Iris pigment epithelial cell (primary cell): ENCODE measurements at places on chromosomes 3 and 15.

GRCh38 chr15:80936288-80937078, 53.1 kb downstream of the MESD start:
- DNase-seq = no peak

- no peak for DNase-seq
Observed at GRCh38 chr3:55584716-55585368, 97.7 kb upstream of the WNT5A start.

DNA sequence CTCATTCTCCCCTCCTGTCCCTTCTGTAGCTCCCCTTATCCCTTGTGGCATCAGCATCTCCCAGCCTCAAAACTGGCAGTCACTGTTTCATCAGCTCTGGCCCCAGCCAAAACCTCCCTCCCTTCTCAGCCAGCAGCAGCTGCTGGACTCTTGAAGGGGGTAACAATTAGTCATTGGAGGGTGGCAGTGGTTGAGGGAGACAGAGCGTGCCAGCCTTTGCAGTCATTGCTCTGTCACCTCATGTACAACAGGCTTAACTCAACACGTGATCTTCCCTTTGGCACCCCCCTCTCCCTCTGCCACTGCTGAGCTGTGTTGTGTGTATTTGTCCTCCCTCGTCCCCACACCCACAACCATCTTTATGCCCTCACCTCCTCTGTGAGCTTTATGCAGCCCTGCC, 28.2 kb downstream of the RBP2 start:
- no peak for DNase-seq

GRCh38 chr3:179416681-179417080, 34.6 kb downstream of the GNB4 start:
- DNase-seq = peak; percentile 44

GRCh38 chr15:33114374-33114717, 80.2 kb downstream of the FMN1 start:
- peak; percentile 43 for DNase-seq

DNA sequence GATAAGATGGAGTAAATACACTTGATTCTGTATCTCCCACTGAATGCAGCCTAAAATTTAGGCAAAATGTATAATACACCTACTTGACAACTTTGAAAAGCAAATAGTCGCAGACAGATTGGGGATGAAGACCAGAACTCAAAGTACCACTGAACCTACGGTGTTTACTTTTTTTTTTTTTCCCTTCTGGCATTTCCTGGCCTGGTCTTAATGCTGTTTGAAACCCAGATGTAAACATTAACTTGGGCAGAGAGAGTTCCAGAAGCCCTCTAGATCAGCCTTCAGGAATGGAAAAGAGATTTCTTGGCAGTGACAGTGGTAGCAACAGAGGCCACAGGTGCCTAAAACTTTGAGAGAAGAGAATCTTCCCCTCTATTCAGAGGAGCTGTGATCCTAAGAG, 27.8 kb downstream of the ALPK3 start:
- no peak for DNase-seq

DNA sequence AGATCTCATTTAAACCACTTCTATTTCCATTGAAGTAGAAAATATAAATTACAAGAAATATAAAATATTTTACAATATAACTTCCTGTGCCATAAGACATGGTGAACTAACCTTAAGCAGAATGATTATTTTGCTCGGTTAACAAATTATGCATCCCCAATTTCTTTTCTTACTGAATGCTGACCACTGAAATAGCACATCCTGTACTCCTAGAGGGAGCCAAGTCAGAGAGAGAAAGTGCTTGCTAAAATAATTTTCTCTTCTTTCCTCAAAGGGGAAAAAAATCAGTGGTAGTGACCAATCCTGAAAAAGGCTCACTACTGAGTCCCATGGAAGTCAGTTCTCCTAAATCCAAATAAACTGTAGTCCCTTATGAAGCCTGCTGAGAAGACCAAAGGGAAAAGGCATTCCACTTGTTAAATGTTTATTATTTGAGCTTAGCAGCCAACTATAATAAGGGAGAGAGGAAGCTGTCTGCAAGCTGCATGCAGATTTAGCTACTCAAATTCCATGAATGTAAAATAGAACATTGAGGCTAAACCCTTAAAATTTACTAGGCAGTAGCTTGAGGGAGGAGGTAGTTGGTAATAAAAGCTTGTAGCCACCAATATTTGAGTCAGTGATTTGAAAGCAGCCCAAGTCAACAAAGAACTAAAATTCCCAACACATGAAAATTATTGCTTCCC, 33.1 kb downstream of the CEP152 start:
- DNase-seq = no peak

- no peak for DNase-seq
Observed at GRCh38 chr3:109899925-109900324, 562.6 kb upstream of the DPPA4 start.

DNA sequence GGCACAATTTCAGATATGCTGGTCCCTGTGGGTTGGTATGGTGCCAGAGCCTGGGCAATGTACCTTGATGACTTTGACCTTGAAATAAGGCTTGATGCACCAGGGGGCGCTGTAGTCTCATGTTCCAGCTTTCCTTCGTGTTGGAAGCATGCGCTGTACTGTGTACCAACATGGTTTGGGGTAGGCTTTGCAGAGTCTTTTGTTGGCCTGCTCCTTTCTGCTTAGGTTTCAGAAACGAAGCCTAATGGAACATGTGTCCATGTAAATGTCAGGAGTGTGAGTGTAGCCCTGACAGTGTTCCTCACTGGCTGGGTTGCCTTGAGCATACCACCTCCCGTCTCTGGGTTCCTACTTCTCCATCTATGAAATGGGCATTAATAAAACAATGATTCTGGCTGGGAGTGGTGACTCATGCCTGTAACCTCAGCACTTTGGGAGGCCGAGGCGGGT, 3.6 kb upstream of the CCR4 start:
- peak; percentile 76 for DNase-seq

GRCh38 chr3:126307591-126308393, 49.4 kb downstream of the KLF15 start:
- DNase-seq = no peak

DNA sequence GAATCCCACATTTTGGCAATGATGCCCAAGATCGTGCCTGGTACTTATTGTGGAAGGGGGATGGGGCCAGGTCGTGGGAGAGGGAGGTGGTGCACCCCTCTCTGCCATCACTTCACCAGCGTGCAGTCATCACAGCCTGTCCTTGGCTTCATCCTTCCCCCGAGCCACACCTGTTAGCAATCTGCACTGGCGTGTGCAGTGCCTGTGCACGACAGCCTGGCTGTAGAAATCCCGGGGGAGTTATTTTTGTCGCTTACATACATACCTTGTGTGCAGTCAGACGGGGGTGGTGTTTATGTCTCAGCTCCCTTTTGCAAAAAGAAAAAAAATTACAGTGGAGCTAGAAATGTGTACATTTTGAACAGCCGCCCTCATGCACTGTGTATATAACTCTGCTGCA, 216.0 kb downstream of the TLE3 start:
- no peak for DNase-seq

- no peak for DNase-seq
Observed at GRCh38 chr3:64384561-64384960, 159.3 kb upstream of the PRICKLE2 start.

- DNase-seq = peak; percentile 80
Observed at GRCh38 chr3:139427283-139428060, 38.0 kb upstream of the COPB2 start.

DNA sequence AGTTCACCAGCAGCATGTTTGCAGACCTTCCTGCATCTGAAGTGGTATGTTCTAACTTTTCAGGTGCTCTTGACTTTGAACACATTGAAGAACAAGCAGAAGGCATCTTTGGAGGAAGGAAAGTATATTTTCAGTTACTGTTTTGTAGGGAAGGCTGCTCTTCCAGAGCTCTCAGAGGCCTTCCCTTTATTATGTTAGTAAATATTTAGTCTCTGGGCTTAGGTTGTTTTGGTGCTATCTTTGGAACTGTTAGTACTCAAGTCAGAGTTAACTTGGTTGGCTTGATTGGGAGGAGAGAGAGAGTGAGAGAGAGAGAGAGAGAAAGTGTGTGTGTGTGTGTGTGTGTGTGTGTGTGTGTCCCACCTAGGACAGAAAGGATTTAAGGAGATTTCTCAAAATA, 188.2 kb downstream of the ITPR1 start:
- DNase-seq = peak; percentile 12

- DNase-seq = no peak
Observed at GRCh38 chr3:59641169-59641899, 591.5 kb upstream of the CFAP20DC start.

DNA sequence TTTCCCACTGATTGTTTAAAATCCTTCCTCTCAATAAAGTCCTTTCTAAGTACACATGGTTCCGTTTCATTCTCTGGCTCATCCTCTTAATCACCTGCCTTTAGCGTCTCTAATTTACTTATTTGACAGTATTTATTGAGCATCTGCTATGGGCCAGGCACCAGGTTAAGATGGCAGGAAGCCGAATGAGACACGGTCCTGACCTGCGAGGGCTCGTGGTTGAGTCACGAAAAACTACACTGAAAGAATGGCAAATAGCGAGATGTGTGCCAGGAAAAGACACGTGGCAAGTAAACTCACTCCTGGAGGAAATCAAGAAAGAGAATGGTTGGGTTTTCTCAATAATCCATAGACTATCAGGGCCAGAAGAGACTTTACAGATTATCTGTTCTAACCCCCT, 60.9 kb downstream of the HES1 start:
- DNase-seq = no peak

- peak; percentile 59 for DNase-seq
Observed at GRCh38 chr3:183085634-183086390, 13.5 kb downstream of the MCCC1 start.

DNA sequence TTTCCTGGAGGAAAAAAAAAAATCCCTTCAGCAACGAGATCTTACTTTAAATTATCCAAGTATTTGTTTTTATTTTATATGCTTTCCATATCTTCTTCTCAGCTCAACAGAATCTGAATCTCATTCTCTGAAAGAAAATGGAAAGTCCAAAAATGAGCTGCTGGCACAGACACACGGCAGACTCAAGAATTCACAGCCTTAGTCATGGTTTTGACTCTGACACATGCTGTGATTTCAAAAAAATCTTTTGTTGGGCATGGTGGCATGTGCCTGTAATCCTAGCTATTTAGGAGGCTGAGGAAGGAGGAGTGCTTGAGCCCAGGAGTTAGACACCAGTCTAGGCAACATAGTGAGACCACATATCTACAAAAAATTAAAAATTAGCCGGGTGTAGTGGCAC, 565.0 kb downstream of the MAGI1 start:
- peak; percentile 30 for DNase-seq

DNA sequence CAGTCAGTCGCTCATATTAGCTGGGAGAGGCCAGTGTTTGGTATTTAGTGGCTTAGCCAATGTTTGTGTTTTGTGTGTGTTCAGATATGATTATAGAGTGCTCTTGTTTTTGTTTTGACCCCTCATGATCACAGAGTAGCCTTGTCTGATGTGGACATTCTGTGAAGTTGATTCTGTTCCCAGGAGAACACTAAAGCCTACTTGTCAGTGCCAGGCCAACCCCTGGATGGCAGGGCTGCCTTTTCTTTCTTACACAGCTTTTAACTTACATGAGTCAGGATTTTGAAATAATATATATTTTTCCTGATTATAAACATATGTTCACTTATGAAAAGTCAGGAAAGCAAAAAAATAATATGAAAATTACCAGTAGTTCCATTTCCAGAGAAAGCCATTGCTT, 11.9 kb downstream of the CFAP161 start:
- no peak for DNase-seq

DNA sequence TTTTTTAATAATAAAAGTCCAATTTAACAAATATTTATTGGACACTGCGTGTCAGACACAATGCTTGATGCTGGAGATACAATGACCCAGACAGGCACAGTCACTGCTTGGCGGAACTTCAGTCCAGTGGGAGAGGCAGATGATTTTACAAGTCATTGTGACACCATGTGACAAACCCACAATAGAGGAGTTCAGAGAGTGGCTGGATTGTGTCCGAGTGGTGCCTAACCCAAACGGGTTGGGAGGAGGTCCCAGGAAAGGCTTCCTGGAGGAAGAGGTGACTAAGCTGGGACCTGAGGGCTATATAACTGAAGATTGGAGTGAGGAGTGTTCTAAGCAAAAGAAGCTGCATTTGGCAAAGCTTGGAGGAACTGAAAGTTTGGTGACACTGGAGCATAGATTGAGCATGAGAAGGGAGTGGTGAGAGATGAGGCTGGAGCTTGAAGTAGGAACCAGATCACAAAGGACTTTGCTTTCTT, 41.4 kb downstream of the CRTC3 start:
- DNase-seq = no peak

DNA sequence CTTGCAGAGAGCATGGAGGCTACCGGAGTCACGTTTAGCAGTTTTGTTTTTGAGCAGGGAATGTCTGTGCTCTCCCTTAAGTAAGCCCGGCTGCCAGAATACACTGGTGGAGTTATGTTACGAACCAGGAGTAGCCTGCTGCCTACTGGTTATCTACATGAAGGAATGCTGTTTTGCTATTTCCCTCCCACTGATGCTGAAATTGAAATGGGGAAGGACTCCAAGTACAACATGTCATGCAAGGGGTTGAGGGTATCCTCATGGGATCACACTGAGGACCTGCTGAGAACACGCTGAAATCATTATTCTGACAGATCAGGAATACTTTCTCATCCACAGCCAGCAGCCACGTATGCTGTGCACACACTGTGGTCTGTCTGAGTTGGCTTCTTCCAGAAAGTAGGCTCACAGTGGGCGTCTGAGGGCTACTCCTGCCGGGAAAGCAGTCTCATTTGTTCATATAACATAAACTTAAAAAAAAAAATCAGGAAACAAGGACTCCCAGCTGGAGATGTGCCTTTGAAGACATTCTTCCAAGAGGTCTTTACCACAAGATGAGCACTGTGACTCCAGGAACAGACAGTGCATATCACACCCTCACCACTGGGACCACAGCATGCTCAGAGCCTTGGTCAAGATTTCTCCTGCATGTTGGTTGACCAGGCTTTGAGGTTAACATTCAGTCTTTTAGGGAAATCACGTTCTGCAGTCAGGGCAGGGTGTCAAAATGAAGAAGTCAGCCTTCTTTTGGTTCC, 300.4 kb upstream of the RASGRP1 start:
- peak; percentile 69 for DNase-seq

DNA sequence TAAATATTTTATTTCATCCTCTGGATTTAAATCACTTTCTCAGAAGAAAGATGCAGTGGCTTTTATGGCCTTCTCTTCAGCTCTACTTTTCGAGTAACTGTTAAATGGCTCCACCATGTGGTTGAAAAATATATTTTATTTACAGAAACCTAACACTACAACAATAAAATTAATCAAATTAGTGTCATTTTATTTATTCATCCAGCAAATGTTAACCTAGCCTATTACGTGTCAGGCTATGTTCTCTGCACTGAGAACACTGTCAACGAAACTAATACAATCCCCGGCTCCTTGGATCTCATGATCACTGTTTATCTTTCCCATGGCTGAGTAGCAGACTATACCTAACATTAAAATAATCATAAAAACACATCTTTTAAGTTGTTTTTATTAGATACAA, 148.0 kb upstream of the OSTN start:
- DNase-seq = no peak

GRCh38 chr3:46861605-46862368, 1.5 kb downstream of the MYL3 start:
- DNase-seq = no peak

GRCh38 chr3:194632809-194633348, 340 bp downstream of the TMEM44 start:
- DNase-seq = peak; percentile 38

GRCh38 chr15:39226169-39226937, 354.5 kb upstream of the THBS1 start:
- DNase-seq = no peak

GRCh38 chr15:80582816-80583423, 112.2 kb upstream of the ABHD17C start:
- DNase-seq = no peak
